ENCODE measurements at places on chromosomes 4 and X.

GRCh38 chrX:111490688-111491087 lies 20.8 kb upstream of the SERTM2 start:
- H3K27ac ChIP-seq = no peak overlapping the region
- no peaks in the 10 kb centered on the region for H3K36me3 ChIP-seq
- H3K27me3 ChIP-seq = no peaks in the 10 kb centered on the region

DNA sequence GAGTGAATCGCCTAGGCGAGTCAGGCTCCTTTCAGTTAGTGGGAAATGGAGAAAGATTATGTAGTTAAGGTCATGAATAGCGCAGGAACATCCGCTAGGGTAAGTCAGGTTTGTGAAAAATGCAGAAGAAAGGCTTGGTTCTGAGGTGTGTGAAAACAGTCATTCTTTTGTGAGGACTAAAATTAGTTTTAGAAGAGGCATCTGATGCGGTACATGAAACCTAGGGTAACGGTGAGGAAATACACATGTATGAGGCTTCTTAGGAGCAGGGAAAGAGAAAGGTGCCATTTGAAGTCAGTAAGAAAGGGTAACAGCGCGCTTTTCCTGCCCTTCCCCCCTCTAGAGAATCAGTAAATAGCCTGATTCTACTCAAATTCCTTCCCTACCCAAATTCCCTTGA lies 570 bp upstream of the RNF128 start:
- H3K27ac ChIP-seq = no peak overlapping the region
- no peaks in the 10 kb centered on the region for H3K36me3 ChIP-seq
- peak overlapping the region; percentile 62 for H3K4me3 ChIP-seq
- H3K4me1 ChIP-seq = no peaks in the 10 kb centered on the region
- no peak for ATAC-seq

DNA sequence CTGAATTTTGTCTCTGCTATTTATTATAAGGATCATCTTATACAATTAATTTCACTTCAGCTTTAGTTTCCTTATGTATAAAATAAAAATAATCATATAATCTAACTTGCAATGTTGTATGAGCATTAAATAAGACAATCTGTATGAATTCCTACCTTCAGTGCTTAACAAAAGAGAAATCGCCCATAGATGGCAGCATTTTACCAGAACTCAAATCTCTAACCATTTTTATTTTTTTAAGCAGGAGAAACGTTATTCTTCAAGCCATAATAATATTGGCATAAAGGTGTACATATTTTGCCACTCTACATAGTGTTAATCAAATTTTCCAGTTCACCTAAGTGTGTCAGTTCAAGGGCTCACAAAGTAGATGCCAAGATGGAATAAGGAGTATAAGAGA lies 78.8 kb downstream of the TMEM47 start:
- H3K27ac ChIP-seq = no peak overlapping the region
- H3K36me3 ChIP-seq = no peaks in the 10 kb centered on the region

DNA sequence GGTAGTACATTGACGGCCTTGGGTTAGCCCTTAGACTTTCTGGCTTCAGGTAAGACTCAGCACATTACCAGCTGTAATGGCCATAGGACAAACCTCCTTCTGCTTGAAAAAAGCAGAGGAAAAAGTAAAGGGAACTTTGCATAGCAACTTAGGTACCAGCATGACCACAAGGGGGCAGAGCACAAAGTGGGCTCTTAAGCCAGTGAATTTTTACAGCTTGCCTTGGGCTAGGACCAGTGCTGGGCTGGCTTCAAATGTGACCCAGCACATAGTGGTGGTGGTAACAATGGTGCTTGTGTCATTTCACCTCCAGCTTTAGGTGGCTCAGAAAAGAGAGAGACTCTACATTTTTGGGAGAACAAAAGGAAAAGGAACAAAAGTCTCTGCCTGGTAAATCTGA lies 66.1 kb downstream of the KLHL4 start:
- H3K36me3 ChIP-seq = no peaks in the 10 kb centered on the region
- no peaks in the 10 kb centered on the region for H3K4me1 ChIP-seq
- H3K27me3 ChIP-seq = no peaks in the 10 kb centered on the region
- no peak for ATAC-seq

- no peak overlapping the region for H3K27ac ChIP-seq
- H3K4me3 ChIP-seq = no peak overlapping the region
- H3K27me3 ChIP-seq = no peaks in the 10 kb centered on the region
- no peaks in the 10 kb centered on the region for H3K36me3 ChIP-seq
- no peaks in the 10 kb centered on the region for H3K4me1 ChIP-seq
- no peak for ATAC-seq
These were observed 417.1 kb upstream of the MAGEB16 start for GRCh38 chrX:35380808-35381700.

GRCh38 chrX:72142094-72142793 lies 10.5 kb upstream of the RTL5 start:
- no peak overlapping the region for H3K4me3 ChIP-seq
- no peaks in the 10 kb centered on the region for H3K36me3 ChIP-seq
- no peak for ATAC-seq
- H3K4me1 ChIP-seq = peaks cover 19% of the 10 kb centered on the region

DNA sequence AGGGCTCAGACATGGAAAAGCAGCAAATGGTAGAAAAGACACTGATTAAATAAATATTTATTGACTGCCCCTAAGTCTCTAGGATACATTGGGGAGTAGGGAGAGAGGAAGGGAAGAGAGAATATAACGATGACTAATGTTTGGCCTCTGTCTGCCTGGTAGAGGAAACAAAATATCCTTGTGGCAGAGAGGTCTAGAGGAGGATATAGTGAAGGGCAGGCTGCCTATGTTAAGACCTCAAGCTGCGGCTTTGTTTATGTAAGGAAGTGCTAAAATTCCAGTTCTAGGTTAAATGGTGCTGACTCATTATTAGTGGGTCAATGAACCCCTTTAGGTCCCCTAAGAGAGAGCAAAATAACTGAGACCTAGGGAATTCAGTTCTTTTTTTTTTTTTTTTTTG lies 427.3 kb upstream of the FTHL17 start:
- no peaks in the 10 kb centered on the region for H3K27me3 ChIP-seq
- H3K4me3 ChIP-seq = no peak overlapping the region
- no peaks in the 10 kb centered on the region for H3K36me3 ChIP-seq
- H3K4me1 ChIP-seq = no peaks in the 10 kb centered on the region
- no peak overlapping the region for H3K27ac ChIP-seq

DNA sequence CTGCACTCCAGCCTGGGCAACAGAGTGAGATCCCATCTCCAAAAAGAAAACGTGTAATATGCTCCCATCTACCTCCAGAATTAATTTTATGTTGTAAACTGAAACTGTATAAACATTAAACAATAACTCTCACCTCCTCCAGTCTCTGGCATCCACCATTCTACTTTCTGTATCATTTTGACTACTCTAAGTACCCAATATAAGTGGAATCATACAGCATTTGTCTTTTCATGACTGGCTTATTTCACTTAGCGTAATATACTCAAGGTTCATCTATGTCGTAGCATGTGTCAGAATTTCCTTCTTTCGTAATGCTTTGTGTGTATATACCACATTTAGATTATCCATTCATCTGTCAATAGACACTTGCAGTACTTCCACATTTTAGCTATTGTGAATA lies 20.6 kb downstream of the F8 start:
- no peaks in the 10 kb centered on the region for H3K36me3 ChIP-seq
- H3K4me1 ChIP-seq = no peaks in the 10 kb centered on the region
- no peak overlapping the region for H3K4me3 ChIP-seq
- no peaks in the 10 kb centered on the region for H3K27me3 ChIP-seq
- ATAC-seq = no peak

GRCh38 chrX:1134156-1134555 lies 78.3 kb downstream of the CRLF2 start:
- no peaks in the 10 kb centered on the region for H3K27me3 ChIP-seq
- H3K36me3 ChIP-seq = peaks cover 6% of the 10 kb centered on the region
- no peak overlapping the region for H3K4me3 ChIP-seq
- no peak overlapping the region for H3K27ac ChIP-seq
- ATAC-seq = no peak
- H3K4me1 ChIP-seq = no peaks in the 10 kb centered on the region

- no peaks in the 10 kb centered on the region for H3K27me3 ChIP-seq
- H3K4me1 ChIP-seq = no peaks in the 10 kb centered on the region
- no peak overlapping the region for H3K4me3 ChIP-seq
- no peak overlapping the region for H3K27ac ChIP-seq
- no peaks in the 10 kb centered on the region for H3K36me3 ChIP-seq
These were observed 16.7 kb upstream of the RBM41 start for GRCh38 chrX:107135049-107135964.
